ENCODE measurements at places on chromosomes 12 and 14.

DNA sequence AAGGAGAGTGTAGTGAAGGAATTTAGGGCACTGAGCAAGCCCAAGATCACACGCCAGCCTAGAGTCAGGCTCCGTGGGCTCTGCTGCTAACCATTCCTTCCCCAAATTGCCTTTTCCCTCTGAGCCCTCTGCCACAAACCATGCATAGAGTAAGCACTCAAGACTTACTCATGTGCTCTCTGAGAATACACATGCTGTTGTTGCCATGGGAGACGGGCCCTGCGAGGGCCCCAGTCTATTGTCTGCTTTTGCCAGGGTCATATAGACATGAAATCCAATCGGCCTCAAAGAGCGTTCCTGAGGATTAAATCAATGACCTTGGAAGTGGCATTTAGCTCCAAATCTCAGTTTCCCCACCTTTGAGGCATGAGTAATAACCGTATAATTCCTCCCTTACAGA, 48.7 kb upstream of the WSCD2 start:
- DNase-seq, result no peak

DNA sequence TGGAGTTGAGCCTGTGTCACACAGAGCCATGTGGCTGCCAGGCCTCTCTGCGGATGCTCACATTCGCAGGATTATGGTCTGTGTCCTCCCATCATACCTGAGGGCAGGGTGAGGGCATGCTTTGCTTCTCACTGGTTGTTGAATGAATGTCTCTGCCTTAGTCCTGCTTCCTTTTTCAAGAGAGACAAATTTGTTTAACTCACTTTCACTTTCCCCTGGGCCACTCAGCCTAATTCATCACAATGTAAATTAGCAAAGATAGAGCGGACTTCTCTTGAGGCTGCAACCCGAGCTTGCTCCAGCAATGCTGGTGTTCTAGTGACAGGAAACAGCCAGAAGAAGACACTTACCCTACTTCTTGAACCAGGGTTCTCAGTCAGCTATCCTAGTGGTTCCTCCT, 35.5 kb upstream of the PAX9 start:
- DNase-seq, result no peak

DNA sequence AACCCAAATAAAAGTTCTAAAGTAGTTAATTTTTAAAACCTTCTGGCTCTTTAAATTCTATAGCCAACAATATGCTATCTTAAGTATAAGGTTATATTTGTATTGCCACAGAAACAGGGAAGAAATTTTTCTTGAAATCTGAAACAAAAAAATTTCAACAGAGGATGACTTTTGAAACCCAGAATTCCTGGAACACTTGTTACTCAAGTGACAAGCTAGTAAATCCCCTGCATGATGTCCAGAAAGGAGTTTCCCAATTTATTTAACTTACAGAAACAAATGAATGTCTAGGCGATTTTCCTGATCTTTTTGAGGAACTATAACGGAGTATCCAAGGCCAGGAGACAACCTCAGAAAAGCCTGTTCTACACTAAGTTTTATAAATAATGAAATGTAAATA, 69.6 kb downstream of the SLC41A2 start:
- no peak for DNase-seq

- DNase-seq, result peak; percentile 19
Observed at GRCh38 chr14:77098529-77099353, 683 bp downstream of the CIPC start.

DNA sequence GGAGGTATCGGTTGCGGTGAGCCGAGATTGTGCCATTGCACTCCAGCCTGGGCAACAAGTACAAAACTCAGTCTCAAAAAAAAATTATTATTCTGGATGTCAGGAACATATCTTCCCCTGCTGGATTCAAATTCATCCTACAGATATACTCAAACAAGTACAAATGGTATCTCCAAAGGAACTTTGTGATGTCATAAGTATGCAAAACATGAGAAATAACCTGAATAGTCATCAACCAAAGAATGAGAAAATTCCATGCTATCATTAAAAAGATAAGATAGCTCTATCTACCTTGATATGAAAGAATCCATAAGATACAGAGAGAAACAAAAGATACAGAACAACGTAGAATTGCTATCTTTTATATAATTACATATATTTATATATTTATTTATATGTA, 67.7 kb downstream of the EEA1 start:
- no peak for DNase-seq

Measured in activated CD4-positive, alpha-beta T cell treated with anti-CD3 and anti-CD28 coated beads for 48 hours (primary cell).